Stimulated activated CD4-positive, alpha-beta T cell treated with anti-CD3 and anti-CD28 coated beads, Interleukin-1b, Interleukin-23, amount 100 ng/mL, for 4 hours (primary cell): ENCODE measurements at places on chromosomes 12 and 14.
A peak's percentile ranks its signal among the peaks of the same experiment; 100 is the strongest.

GRCh38 chr12:115259968-115260747, 576.2 kb upstream of the TBX3 start:
- DNase-seq, result no peak

DNA sequence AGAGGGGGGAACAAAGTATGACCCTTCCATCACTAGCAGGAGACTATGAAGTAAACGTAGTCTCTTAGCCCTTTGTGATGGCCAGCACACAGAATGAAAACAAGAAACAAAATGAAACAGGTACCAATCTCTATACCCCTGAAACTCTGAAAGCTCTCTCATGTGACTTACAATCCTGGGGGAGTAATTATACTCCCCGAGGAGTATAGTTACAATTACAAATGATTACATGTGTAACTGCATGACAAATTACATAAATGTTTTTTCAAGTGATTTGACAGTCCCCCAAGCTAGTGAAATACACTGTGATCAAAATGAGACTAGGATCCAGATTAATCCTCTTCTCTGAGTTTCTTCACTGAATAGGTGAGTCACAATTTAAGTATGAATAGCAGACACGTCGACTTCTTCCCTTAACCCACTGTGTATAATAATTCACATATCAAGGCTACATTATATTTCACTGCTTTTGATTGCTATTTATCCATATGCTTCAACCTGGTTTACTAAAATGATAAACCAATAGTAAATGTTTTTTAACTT, 74.0 kb downstream of the SPTSSA start:
- DNase-seq, result no peak

- no peak for DNase-seq
Measured at GRCh38 chr12:21542403-21542802, 16.3 kb downstream of the SPX start.

DNA sequence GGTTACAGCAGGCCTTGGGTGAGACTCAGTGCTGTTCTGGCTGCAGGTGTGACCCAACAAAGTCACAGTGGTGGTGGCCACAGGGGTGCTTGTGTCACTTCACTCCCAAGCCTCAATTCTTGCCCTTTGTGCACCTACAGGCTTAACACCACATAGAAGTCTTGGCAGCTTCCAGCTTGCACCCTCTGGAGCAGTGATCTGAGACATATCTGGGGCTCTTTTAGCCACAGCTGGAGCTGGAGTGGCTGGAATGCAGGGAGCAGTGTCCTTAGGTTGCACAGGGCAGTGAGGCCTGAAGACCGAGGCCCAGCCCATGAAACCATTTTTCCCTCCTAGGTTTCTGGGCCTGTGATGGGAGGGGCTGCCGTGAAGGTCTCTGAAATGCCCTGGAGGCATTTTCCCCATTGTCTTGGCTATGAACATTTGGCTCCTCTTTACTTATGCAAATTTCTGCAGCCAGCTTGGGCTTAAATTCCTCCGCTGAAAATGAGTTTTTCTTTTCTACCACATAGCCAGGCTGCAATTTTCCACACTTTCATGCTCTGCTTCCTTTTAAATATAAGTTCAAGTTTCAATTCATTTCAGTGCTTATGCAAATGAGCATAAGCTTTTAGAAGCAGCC, 37.7 kb downstream of the ADAM21 start:
- no peak for DNase-seq

DNA sequence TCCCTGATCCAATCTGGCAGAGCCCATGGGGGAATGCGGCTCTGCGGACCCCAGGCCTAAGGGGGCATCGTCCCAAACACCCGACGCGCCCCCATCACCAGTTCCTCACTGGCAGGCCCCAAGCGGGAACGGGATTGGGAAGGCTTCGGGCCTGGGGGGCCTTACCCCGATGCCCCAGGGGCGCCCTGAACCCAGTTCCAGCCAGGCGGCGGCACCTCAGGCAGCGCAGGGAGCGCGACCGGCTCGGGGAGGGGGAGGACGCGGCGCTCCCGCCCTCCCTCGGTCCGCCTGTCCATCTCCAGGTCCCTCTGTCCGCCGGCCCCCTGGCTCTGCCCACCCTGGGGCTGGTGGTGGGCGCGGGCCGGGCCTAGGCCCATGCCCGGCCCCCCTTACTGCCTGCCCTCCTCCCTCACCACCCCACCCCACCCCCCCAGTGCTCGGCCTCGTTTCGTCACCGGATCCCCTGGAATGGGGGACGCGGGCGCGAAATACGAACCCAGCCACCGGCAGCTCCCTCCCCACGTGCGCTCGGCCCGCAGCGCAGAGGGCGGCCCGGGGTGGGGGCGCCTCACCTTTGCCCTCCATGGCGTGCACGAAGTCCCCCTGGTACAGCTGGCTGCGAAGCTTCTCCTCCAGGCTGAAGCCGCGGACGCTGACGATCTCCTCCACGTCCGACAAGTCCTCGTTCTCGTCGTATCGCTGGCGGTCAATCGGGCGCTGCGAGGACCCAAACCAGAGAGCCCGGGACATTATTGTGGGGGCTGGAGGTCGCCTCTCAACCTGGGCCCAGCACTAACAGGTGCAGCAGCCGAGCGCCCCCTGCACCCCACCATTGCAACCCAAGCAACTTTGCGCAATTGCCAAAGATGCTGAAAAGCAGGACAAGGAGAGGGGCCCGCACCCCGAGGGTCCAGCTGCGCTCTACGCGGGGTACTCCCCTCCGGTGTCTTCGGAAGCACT, 2.3 kb downstream of the KDM2B start:
- DNase-seq, result no peak

DNA sequence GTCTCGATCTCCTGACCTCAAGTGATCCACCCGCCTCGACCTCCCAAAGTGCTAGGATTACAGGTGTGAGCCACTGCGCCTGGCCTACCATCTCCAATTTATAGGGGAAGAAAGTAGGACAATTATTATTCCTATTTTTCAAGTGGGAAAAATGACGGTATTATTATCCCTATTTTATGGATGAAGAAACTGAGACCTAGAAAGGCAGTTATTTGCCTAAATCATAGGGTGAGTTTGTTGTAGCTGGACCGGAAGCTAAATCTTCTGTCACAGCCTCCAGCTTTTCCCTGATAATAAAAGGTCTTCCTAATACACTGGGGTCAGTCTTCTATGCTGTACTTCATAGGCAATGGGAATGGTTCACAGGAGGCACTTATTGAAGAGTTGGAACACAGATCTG, 13.8 kb downstream of the SLC7A8 start:
- DNase-seq, result no peak

GRCh38 chr12:54857406-54857805, 3.1 kb downstream of the MUCL1 start:
- no peak for DNase-seq

GRCh38 chr14:77014004-77014604, 14.4 kb downstream of the IRF2BPL start:
- no peak for DNase-seq

GRCh38 chr14:52112336-52113018, 43.6 kb upstream of the NID2 start:
- no peak for DNase-seq

DNA sequence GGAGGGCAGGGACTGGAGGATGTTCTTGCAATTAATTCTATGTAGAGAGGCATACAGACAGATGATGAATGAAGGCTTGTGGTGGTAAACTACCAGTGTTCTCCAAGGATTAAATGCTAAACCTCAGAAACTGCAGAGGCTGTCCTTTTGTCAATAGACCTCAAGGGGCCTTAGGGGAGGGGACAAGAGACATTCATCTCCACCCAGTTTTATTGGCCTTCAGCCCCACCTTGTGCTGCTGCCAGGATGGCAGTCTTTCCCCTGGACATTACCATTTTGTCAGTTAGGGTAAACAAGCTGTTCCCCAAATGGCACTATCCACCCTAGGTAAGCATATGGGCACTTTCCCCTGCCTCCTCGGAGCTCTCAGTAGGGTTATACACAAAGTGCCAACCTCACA, 4.9 kb upstream of the SMAGP start:
- DNase-seq, result no peak

DNA sequence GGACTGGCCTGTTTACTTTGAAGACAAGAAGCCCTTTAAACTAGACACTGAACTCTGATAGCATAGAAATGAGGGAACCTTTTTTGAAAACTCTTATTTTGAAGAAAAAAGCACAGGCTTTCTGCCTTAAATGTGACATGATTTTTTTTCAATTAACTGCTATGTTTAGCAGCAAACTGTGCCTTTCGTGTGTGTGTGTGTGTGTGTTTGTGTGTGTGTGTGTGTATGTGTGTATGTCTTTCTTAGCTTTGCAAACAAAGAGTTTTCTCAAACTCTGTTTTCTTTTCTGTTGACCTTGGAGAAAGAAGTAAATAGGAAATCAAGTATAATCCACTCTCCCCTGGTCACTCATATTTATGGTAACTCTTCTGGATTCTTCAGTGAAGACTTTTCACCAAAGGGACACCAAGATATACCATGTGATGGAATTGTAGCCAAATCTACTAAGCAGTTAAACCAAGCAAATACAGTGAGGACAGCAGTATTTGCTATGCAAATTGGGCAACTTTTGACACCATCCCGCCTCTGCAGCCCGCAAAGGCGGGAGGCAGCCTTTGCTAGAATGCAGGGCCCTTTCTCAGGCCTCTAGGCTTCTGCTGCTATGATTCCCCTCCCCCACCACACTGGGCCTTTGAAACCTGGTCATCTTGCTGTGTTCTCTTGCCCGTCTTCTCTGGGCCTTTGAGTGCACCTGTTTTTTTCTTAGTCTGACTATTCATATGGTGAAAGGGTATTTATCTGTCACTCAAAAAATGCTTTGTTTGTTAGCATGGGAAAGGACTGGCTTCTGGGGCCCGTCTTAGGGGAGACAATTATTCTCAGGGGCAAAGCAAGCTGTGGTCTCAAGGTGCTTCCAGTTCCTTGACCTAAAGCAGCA, 107.9 kb downstream of the MYRFL start:
- no peak for DNase-seq

- DNase-seq, result peak; percentile 21
Measured at GRCh38 chr12:131929581-131930456, 743 bp downstream of the PUS1 start.

GRCh38 chr14:61080591-61081010, 99.6 kb downstream of the SLC38A6 start:
- no peak for DNase-seq

DNA sequence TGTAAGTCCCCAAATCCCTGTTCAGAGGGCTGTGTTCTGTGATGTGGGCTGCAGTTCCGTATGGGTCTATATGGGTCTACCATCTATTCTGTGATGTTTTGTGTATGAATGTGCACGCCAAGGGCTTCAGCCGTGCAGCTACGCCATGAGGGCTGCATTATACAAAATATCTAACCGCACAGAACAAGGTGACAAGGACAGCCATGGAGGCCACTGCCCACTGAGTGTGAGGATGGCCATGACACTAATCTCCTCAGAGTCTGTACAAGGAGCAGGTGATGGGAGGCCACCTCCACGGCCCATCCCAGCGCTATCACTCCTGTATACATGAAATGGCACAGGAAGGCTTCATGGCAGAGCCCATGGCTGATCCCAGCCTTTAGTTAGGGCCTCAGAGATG, 102.0 kb downstream of the DICER1 start:
- DNase-seq, result no peak

- no peak for DNase-seq
Measured at GRCh38 chr12:95322326-95322725, 104.7 kb downstream of the VEZT start.

GRCh38 chr14:92579244-92579936, 65.8 kb downstream of the RIN3 start:
- DNase-seq, result no peak

- DNase-seq, result no peak
Measured at GRCh38 chr12:74227846-74228545, 309.6 kb upstream of the ATXN7L3B start.

DNA sequence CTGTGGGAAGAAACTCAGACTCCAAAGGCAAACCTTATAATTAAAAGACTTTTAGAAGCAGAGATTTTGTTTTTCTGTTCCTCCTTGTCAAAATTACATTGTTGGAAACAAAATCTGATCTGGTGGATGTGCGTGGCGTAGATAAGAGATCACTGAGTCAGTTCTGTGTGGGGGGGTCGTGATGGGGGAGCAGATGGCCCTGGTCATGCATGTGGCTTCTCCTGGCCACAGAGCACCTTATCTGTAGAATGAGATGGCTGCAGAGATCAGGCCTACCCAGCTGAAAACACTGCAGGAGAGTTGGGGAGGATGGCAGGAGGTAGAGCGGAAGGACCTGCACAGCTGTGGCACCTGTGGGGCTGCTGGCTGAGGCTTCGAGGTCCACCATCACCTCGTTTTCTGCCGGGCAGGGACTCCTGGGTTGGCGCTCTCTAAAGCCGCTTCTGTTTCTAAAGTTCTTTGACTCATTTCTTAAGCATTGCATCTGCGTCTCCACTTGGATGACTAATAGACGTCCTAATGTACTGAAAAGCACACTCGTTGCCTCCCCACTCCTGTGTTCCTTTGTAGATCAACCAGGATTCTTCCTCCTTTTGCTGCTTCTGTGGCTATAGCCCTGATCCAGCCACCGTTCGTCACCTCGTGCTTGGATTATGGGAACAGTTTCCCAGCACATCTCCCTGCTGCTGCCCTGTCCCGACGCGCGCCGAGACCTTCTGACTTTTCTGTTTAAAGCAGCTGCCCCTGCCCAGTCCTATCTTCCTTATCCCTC, 93.4 kb downstream of the TSPAN9 start:
- no peak for DNase-seq

- no peak for DNase-seq
Measured at GRCh38 chr12:52402873-52403540, 3.1 kb downstream of the KRT82 start.

DNA sequence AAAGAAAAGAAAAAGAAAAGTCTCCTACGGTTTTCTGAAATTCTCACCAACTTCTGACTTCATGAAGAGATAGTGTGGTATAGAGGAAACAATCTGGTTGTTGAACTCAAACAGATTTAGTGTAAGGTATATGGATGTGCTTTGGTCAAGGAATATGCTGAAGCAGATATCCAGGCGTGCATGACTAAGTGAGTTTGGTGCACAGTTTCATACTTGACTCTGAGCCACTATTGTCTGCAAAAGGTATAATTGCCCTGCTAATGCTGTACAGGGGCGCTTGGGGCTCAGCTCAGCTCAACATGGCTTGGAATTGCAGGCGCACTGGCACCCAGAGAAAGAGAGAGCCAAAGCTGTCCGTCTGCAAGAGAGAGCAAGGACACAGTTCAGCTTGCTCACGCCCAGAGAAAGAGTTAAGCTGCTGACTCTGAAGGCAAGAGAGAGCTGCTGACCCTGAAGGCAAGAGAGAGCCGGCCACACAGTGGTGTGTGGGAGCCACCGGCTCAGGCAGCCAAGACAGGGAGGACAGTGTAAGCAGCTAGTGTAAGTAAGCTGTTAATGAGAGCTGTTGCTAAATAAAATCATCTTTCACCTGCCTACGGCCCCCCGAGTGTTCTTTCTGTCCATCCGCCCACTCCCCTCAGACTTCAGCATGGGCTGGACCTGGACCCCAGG, 66.4 kb upstream of the SLC38A4 start:
- no peak for DNase-seq

- no peak for DNase-seq
Measured at GRCh38 chr12:97038834-97039233, 131.8 kb downstream of the NEDD1 start.

GRCh38 chr14:51873221-51873893, 12.9 kb downstream of the GNG2 start:
- DNase-seq, result no peak

DNA sequence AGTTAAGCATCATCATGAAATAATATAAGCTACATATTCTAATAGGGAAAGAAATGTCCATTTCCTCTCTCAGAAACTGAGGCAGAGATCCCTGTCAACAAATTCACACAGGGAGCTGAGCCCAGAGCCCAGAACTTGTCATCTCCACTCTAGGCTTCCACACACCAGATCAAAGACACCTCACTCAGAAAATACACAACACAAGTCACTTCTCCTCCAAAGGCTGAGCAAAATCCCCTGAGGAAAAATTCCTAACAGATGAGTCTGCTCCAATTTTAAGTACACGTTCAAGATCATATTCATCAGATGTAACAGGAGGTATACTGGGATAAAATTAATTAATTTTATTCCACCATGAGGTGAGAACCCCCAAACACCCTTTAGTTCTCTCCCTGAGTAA, 227.3 kb downstream of the DPF3 start:
- DNase-seq, result no peak
